ENCODE measurements at places on chromosomes 6 and 20.
A peak's percentile ranks its signal among the peaks of the same experiment; 100 is the strongest.

- DNase-seq, result no peak
These were observed 206.3 kb downstream of the COL19A1 start for GRCh38 chr6:70072540-70073179.

GRCh38 chr6:169204167-169204566 lies 49.5 kb downstream of the THBS2 start:
- DNase-seq, result no peak

- no peak for DNase-seq
These were observed 8.4 kb downstream of the SIM1 start for GRCh38 chr6:100456141-100456907.

GRCh38 chr6:141164042-141164743 lies 968.5 kb upstream of the GJE1 start:
- DNase-seq, result no peak

DNA sequence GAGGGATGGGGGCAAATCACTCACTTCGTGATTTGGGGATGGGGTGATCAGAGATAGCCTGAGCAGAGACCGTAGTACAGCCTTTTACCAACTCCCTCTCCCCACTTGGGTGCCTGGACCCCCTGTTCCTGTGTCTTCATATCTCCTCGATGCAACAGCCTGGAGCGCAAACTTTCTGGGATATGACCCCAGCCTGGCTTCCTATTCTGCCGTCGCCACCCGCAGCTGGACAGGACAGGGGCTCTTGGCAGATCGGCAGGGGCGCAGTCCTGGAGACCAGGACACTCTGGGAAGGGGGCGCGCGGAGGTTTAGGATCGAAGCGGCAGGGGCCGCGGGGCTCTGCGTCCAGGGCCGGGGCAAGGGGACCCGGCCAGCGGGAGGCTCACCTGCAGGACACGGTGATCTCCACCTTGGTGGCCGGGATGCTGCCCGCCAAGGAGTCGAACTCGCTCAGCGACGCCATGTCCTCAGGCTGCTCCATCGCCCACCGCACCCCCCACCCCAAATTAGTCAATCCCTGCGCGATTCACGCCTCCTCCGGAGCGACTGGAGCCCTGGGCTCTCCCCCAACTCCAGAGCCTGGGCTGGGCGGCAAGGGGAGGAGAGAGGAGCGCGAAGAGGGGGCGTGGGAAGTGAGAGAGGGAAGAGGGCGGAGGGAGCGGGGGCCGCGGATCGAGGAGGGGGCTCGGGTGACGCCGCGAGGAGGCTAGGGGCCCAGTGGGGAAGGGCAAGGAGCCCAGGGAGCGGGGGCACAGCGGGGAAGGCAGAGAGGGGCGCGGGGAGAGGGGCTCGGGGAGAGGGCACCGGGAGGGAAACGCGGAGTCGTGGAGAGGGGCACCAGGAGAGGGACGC lies at the start of gene CPNE5:
Gene CPNE5, minus strand, starts transcription at position 549 of the 853 bp plus-strand sequence. Its CDS starts 67 bp downstream, at position 482.
- peak; percentile 13 for DNase-seq

- no peak for DNase-seq
These were observed 113.3 kb upstream of the TBX18 start for GRCh38 chr6:84877515-84878210.
